ENCODE measurements at places on chromosomes 6 and 20.

DNA sequence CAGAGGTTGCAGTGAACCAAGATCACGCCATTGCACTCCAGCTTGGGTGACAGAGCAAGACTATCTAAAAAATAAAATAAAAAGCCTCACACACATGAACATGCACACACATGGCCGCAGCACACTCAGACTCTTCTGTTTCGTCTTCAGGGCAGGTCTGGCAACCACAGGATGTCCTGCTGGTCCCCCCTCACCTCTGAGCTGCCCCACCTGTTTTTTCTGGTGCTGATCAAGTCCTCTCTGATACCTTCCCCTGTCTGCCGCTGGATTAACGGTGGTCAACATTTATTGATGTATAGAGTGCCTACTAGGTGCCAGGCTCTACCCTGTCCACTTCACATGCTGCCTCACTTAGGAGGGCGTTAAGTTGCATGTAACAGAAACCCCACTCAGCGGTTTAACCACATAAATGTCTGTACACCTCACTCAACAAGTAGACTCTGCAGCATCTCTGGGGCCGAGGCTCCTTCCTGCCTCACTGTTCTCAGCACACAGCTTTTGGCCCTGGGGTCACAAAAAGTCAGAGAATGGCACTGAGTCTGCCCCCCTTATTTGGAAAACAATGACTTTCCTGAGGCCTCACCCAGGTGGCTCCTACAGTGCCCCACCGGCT is 4.5 kb upstream of the AP5S1 start:
- no peak for DNase-seq

GRCh38 chr6:151339369-151339768 is 52.0 kb downstream of the ZBTB2 start:
- DNase-seq = no peak

- no peak for DNase-seq
Measured at GRCh38 chr6:43702171-43702533, 14.6 kb upstream of the MRPS18A start.

DNA sequence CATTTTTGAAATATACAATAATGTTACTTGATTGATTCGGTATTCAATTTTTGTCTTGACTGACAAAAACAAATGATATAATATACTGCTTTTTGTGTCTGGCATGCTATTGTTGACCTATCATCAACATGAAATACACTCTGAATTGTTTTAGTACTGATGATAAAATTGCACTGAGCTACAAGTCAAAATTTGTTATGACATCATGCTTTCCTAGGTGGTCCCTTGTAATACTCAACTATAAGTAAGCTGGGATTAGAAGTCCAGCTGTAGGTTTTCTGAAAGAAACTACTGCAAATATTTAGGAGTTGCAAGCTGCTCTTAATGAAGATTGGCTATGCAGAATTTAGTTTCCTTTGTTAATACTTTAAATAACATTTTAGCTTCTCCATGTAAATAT is 7.9 kb upstream of the VNN2 start:
- DNase-seq = no peak

GRCh38 chr6:29737707-29738630 is 14.7 kb downstream of the HLA-F start:
- peak; percentile 46 for DNase-seq

- DNase-seq = peak; percentile 78
Measured at GRCh38 chr6:132087391-132087790, 136.2 kb upstream of the CCN2 start.

GRCh38 chr20:58712151-58712791 is 19.7 kb downstream of the NPEPL1 start:
- DNase-seq = no peak

GRCh38 chr6:165770397-165771082 is 107.5 kb upstream of the PDE10A start:
- no peak for DNase-seq

- DNase-seq = no peak
Measured at GRCh38 chr20:61109221-61109805, 142.7 kb upstream of the CDH4 start.
